Glomerular endothelial cell (primary cell): ENCODE measurements at places on chromosomes 1 and 21.

GRCh38 chr1:211630236-211631081 lies 45.0 kb downstream of the NEK2 start:
- DNase-seq: no peak

GRCh38 chr1:15370781-15371520 lies 38.7 kb upstream of the EFHD2 start:
- no peak for DNase-seq

GRCh38 chr1:214208460-214208859 lies 72.5 kb upstream of the SMYD2 start:
- DNase-seq: no peak

GRCh38 chr1:86938450-86938849 lies 24.0 kb downstream of the HS2ST1 start:
- DNase-seq: no peak

- no peak for DNase-seq
Measured at GRCh38 chr1:217332431-217333065, 298.3 kb downstream of the GPATCH2 start.

DNA sequence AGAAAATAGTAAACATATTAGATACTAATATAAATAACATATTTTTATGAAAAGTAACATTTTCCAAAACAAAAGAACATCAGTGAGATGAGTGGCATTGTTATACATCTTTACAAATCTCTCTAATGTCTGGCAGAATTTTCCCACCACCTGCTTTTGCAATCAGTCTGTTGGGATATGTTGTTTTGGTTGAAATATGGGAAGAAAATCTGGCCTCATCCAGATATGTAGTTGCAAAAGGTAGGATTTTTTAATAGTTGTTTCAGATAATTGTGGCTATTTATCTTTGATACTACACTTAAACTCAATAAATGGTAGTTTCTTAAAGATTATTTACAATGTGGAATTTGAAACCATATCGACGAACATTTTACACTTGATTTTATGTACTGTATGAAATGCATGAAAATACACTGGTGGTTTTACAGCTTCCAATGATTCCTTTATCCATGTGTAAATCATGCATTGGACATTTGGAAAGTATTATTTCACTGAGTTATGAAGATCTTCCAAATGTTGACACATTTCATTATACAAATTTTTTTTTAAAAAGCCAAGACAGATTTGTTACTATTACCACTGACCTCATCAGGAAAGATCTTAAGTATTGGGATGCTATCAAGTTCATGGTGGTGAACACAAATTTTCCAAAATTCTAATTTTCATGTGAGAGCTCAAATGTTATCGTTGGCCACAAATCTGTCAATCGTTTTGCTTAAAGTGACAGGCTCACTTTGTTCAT lies 74.1 kb upstream of the CD34 start:
- DNase-seq: no peak
